ENCODE measurements at places on chromosomes 4 and X.

GRCh38 chrX:13550346-13550745 lies 19.1 kb upstream of the EGFL6 start:
- DNase-seq = no peak

DNA sequence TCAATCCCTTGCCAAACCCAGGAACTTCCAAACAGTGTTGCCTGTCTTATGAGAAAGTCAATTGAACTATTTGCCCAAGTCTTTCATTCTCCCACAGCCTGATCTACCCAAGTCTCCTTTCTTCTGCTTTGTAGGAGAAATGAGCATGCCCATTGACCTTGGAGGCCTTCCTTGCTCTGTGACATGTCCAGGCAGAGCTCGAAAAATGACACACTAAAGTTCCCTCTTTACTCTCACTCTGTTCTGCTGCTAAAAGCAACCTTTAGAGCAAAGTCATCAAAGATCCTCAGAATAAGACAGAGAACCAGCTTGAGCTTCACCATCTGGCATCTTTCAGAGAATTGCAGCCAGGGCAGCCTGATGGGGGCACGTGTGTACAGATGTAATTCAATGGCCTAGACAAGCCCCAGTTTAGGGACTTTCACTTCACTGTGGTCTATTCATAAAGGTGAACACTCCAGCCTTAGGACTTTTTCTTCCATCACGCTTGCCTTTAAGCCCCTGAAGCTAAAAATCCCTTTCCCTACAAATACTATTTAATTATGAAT lies 136.4 kb downstream of the AMELX start:
- DNase-seq = no peak

DNA sequence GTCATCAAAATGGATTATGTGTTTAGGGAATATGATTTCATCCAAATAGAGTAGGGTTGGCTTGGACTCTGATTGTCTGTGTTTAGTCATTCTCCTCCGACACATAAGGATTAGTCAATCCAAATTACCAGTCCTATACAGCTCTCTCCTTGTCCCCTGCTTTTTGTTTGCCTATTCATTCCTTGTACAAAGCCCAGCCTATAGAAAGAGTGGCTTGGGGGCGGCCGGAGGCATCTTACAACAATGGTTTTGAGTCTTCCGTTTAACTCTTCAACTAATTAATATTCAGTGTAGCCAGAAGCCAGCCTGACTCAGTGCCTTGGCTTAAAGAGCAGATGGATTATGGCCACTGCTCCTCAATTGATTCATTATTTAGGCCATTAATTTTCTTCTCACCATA lies 796.6 kb upstream of the POU3F4 start:
- DNase-seq = no peak

- no peak for DNase-seq
Observed at GRCh38 chr4:3256230-3257102, 7.5 kb downstream of the MSANTD1 start.

DNA sequence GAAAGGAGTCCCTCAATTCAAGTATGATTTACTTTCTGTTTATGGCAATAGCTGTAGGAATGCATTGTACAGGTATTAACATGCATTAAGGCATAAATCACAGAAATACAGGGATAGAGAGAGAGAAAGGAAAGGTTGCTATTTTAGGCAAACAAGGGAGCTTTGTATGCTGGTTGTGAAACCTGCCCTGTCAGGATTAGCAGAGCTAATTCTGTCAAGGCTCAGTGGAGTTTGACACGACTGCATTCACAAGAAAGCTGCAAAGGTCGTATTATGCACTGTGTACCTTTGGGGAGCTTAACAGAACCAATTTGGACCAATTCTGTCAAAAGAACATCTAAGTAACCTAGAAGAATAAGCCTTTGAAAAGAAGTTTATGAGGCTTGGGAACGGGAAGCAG lies 239.3 kb downstream of the GRIA2 start:
- no peak for DNase-seq

DNA sequence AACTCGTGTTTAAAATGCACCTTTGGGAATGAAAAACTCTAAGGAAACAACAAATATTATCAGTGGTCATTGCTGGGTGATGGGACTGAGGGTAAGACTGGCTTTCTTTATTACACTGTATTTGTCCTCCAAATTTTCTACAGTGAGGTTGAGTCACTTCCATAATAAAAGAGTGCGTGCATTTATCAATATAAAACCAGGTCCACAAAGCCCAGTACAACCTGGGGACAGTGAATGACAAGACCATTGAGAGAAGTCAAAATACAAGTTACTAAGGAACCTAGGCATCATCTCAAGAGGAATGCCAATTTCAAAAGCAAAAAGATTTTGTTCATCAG lies 76.4 kb downstream of the MAGED4 start:
- DNase-seq = no peak

DNA sequence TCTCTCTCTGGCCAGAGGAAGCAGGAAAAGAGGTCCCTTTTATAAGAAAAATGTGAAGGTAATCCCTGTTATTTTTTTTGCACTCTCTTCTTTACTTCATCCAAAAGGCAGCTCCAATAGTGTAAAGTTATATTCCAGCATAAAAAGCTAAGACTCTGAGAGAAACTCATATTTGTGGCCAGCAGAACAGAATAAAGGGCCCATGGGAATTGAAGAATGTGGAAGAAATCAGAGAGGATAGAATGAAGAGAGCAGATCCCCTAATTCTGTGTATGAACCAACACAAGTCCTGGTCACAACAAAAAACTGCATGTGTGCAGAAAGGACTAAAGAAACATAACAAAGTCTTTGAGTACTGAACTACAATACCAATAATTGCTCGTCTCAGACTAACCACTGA lies 22.3 kb downstream of the RPS6KA6 start:
- DNase-seq = no peak
